A549 treated with ZK216348 at 1 μM for 4 hours (cell line): ENCODE measurements at places on chromosomes 5 and 9. TPM values are rescaled to one million over a fixed set of nuclear protein-coding genes. Genes with fewer than 3 reads are reported as not detected.

The PCDHGB4 gene
- 0.74 to 1.1 TPM (median 0.90 TPM) in 5 replicates for total RNA-seq

The PKD2L2 gene
- not detected in 5 replicates for total RNA-seq

The CTSL gene
- total RNA-seq: 677 to 845 TPM (median 743 TPM) in 5 replicates

The WNK2 gene
- 3.1 to 7.9 TPM (median 7.8 TPM) in 5 replicates for total RNA-seq
